ENCODE measurements at places on chromosomes 7 and 10.

- DNase-seq: no peak
These were observed 55.3 kb upstream of the C7orf33 start for GRCh38 chr7:148535217-148535616.

DNA sequence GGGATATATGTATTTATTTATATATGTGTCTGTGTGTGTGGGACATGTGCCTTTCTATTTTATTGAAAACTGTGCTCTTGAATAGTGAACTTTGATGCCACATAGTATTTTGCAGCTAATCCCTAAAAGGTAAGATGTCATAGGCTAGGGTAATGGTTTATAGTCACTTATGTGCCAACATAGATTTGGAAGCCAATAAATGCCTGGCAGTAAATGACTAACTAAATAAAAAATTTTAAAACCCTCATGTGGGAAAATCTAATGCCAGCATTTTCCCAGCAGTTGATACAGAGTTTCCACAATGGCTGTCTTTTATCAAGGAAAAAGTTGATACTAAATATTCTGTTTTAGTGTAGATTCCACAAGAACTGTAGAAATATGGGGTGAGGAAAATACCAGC lies 101.5 kb upstream of the IMMP2L start:
- DNase-seq: no peak

- DNase-seq: no peak
These were observed 117.8 kb downstream of the THSD7A start for GRCh38 chr7:11714205-11714604.

DNA sequence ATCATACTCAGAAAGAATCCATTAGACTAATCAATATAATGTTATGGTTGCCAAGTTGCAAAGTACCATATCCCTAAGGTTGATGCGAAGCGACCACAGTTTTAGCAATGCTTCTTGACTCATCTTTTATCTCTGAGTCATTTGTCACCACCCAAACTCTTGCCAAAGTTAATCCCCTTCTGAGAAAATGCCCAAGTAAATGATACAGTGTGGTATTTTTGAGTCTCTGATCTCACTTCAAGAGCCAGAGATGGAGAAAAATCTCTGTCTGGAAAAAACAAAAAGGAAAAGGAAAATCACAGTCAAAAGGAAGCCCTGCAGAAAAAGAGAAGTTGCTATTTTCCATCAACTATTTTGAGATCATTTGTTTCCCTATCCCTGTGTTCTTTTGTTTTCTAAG lies 26.7 kb upstream of the OTUD1 start:
- DNase-seq: no peak

GRCh38 chr7:19094598-19095352 lies 22.7 kb downstream of the TWIST1 start:
- no peak for DNase-seq

GRCh38 chr10:99345350-99345749 lies 16.2 kb downstream of the CNNM1 start:
- no peak for DNase-seq

GRCh38 chr10:95758351-95759025 lies 2.5 kb downstream of the ENTPD1 start:
- no peak for DNase-seq

- DNase-seq: no peak
These were observed 13.2 kb downstream of the HDAC9 start for GRCh38 chr7:18508443-18509427.

- DNase-seq: no peak
These were observed 141.5 kb downstream of the MTPAP start for GRCh38 chr10:30207485-30208052.

- DNase-seq: no peak
These were observed 39.3 kb downstream of the CALD1 start for GRCh38 chr7:134818613-134819345.

GRCh38 chr7:28536259-28536658 lies 123.9 kb downstream of the CREB5 start:
- no peak for DNase-seq

- no peak for DNase-seq
These were observed 4.7 kb downstream of the DDX56 start for GRCh38 chr7:44568771-44569560.

DNA sequence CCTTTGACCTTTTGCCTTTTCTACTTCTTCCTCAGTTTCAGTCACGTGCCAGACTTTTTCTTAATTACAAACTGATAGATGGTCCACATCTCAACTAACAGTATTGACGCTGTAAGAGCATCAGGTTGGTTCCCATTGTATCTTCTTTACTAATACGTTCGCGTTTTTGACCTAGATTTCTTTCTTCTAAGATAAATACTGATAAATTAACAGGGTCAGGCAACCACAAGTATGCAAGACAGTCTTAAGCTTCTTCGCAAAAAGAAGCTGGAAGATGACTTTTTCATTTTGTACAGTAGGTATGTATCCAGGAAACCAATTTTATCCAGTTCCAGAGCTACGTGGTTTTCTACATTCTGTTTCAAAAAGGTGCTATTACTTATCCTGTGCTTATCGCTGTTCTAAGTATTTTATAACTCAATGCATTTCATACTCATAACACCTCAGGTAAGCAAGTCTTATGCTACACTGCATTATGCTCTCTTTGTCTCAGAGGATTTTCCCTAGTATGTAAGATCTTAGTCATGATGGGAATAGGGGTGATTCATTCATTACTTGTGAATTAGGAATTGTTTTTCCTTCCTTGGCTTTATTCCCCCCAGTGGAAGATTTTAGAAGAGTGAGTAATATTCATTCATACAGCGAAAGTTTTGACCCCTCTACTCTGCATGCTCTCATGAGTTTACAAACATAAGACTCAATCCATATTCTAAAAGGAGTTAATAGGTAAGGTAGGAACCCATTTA lies 955 bp downstream of the DUS4L start:
- no peak for DNase-seq

GRCh38 chr7:131648491-131648890 lies 92.1 kb upstream of the PODXL start:
- no peak for DNase-seq

DNA sequence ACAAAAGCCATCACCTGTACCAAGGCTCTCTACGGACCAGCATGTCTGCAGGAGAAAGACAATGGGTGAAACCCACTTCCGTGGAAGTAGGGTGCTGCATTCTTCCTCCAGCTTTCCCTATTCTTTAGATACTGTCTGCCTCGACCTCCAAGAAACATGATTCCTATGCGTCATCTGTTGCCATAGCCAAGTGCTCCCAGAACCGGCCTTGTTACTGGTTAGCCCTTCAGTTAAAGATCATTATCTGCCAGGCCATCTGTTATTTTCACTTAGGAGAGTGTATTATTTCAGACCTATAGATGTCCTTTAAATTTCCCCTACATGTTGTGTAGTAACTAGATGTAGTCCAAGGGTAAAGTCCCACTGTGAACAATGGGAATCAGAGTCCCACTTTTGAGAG lies 89.0 kb upstream of the KIAA1217 start:
- DNase-seq: no peak
